T-helper 1 cell (primary cell): ENCODE measurements at places on chromosomes 6 and 20.

GRCh38 chr20:2234598-2235191 is 61.1 kb upstream of the TGM3 start:
- DNase-seq: no peak

GRCh38 chr6:157513004-157513603 is 132.1 kb downstream of the ZDHHC14 start:
- no peak for DNase-seq

DNA sequence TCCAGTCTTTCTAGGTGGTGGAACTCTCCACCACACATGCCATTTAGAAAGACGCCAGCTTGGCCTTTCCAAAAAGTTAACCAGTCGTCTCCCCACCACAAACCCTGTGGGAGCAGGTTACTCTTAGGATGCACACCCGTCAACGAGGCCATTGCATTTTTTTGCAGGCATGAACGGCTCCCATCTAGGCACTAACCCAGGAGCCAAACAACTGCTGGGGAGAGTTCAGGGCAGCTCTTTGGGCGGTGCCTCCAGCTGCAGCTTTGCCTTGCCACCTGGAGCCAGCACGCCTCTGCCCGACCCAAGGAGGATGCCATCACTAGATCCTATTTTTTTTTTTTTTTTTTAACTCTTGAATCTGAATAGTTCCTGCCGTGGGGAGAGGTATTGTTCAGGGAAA is 39.9 kb downstream of the TBC1D7 start:
- DNase-seq: no peak

DNA sequence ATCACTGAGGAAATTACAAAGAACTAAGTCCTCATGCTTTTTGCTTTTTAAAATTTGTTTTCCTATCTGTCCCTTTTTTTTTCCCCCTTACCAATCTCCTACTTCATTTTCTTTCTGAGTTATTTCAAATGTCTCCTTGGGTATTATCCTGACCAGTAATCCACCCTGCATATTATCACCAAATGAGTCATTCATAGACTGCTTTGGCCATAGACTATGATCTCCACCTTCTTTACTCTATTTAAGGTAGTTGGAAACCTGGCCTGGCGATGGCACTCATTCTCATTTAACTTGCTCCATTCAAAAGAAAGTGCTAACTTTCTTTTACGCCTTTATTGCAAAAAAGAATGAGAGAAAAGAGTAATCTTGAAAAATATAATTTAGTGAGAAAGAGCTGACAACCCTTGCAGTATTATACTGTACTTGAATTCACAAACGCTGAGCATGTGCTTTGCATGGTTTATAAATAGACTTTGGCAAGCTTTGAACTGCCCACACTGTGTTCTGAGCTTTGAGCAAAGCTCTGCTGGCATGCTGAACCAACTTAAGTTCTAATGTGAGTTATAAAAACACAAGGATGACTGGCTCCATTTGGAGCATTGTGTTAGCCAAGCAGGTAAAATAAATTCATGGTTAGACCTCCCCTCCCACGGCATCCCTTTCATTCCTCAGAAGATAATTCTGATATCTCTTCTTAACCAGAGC is 198.9 kb downstream of the NKAIN2 start:
- DNase-seq: no peak

- DNase-seq: no peak
These were observed 547.5 kb upstream of the ADGRB3 start for GRCh38 chr6:68087399-68088133.

DNA sequence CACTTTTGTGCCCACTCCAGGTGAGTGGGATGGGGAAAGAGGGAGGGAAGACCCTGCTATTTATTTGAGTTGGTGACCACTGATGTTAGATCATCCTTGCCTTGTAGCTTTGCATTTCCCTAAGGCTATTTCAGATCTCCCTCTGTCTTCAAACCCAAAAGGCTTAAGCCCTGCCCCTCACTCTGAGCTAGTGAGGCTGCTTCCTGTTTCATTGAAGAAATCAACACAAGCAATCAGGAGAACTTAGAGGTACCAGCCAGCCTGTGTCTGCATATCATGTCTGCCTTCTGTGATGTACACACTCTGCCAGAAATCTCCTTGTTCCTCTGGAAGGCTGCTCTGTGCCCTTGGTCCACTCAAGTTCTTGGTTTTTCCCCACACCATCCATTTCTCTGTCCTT is 135.3 kb downstream of the ARID1B start:
- no peak for DNase-seq

DNA sequence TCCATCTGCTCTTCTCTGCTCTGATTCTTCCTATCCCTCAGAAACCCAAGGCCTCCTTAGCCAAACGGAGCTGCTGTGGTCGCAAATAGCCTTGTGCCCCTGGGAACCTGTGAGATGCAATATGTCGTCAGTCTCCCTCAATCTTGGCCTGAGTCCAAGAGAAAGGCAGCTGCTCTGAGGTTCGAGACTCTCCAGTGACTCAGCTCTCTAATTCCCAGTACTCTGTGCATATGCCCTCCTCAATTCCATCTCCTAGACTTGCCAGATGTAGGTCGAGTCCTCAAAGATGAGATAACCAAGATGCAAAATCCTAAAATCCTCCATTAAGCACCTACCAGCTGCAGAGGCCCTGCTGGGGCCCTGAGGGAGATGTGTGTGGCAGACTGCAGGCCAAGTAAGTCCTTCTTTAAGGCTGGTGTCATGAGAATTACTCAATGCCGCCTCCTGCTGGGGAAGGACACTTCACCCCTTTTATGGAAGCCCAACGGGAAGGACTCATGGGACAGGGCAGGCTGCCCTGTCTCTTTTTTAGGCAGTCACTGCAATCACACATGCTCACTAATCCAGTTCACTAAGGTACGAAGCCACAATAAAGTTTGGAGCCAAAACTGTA is 28.5 kb downstream of the C6orf15 start:
- DNase-seq: peak; percentile 16

- no peak for DNase-seq
These were observed 92.6 kb downstream of the BFSP1 start for GRCh38 chr20:17438436-17439039.

GRCh38 chr20:58231683-58232082 is 3.2 kb upstream of the ANKRD60 start:
- DNase-seq: no peak

- no peak for DNase-seq
These were observed 93.1 kb upstream of the SOX4 start for GRCh38 chr6:21500314-21501020.

- no peak for DNase-seq
These were observed 44.9 kb upstream of the MDFI start for GRCh38 chr6:41593406-41593805.

DNA sequence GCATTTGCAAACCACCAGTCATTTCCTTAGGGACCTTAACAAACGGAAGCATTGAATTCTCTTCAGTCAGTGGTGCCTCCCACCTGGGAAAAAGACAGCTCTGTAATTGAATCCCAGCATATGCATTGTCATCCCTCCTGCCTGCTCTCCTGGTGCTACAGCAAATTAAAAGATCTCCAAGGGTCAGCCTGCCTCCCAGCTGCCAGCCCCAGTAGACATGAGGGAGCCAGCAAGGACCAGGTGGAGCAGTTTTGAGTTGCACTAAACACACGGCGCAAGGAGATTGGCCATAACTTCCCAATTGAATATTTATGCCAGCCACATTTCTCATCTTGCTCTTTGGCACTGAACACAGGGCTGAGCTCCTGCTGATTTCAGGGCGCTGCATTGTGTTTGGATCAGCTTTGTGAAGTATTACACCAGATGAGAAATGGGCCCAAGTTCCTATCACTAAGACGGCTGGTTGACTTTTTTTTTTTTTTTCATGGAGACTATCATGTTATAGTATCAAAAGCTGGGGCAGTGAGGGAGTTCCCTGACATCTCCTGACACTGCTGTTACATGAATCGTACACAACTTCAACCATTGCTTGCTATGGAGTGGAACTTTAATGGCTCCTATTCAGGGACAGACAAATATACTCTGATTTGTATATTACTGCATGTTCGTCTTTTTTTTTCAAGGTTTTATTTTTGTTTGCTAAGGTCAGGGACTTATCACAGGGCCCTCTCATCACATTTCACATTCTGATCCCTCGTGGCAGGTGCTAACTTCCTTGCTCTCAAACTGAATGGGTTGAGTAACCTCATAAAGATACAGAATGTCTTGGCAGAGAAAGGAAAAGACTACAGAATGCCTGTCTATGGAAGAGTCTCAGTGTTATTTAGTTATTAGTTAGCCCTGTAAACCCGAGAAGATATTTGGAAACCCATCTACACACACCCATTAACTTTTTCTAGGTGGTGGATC is 191.1 kb downstream of the EYA4 start:
- DNase-seq: no peak

DNA sequence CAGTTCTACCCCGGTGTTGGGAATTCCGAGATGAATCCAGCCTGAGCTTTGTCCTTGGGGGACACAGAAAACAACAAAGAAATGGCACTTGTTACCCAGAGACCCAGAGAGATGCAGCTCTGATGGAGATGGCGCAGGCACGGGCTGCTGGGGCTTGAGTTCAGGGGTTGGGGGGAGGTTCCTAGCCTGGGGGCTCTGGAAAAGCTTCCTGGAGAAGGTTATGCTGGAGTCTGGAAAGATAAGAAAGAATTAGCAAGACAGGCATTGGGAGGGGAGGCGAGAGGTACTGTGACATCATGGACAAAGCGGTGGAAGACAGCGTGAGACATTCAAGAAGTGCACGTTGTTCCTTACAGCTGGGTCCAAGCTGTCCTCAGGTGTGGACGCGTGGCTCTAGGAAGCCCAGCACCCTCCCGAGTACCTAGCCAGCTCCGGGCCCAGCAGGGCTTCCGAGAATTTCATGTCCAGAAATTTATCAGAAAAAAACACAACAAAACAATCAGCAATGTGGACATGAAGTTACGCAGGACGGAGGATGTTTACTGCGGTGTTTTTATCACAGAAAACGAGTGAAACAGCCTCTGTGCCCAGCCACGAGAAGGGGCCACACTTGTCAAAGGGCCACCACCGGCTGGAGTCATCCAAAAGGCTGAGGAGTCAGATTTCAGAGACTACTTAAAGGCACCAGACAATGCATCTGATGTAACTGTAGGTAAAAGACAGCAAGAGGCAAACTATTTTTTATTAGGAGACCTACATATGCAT is 39.5 kb downstream of the C20orf203 start:
- DNase-seq: no peak

GRCh38 chr6:105445481-105445880 is 42.6 kb upstream of the PREP start:
- no peak for DNase-seq

DNA sequence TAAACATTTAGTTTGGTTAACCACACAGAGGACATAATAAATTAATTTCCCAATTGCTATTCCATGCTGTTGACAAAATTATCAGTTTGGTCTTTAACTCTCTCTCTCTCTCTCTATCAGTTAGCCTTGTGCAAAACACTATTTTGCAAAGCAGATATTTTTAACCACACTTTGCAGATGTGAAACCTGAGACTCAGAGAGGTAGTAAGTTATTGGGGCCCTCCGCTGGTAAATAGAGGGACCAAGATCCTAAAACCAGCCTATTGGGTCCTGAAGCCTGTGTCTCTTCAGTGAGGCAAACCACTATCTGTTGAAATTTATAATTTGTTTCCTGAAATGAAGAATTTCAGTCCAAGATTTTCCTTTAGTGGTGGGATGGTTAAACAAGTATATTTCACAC is 231.0 kb downstream of the SOD2 start:
- DNase-seq: no peak

GRCh38 chr20:40019510-40019909 is 669.5 kb downstream of the MAFB start:
- DNase-seq: no peak

DNA sequence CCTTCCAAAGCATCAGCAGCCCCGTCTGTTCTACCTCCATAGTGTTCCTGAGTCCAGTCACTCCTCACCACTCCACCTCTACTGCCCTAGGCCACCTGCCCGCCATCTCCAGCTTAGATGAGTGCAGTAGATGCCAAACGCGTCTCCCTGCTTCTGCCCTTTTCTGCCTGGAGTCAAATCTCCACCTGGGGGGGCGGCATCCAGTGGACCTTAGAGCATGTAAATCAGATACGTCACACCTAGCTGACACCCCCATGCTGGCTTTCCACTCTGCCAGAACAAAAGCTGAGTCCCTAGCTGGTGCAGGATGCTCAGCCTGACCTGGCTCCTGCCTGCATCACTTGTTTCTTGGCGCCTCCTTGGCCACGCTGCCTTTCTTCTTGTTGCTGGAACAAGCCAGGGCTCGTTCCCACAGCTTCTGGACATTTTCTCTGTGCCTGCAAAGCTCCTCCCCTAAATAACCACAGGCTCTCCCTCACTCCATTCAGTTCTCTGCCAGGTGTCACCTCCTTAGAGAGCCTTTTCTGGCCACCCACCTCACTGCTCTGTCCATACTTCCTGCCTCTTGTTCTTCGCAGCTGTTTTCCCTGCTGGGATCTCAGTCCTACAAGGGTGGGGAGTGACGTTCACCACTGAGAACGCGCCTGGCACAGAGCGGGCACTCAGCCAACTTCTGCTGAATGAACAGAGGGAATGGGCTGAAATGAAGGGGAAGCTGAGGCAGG is 5.8 kb downstream of the DDR1 start:
- DNase-seq: no peak

DNA sequence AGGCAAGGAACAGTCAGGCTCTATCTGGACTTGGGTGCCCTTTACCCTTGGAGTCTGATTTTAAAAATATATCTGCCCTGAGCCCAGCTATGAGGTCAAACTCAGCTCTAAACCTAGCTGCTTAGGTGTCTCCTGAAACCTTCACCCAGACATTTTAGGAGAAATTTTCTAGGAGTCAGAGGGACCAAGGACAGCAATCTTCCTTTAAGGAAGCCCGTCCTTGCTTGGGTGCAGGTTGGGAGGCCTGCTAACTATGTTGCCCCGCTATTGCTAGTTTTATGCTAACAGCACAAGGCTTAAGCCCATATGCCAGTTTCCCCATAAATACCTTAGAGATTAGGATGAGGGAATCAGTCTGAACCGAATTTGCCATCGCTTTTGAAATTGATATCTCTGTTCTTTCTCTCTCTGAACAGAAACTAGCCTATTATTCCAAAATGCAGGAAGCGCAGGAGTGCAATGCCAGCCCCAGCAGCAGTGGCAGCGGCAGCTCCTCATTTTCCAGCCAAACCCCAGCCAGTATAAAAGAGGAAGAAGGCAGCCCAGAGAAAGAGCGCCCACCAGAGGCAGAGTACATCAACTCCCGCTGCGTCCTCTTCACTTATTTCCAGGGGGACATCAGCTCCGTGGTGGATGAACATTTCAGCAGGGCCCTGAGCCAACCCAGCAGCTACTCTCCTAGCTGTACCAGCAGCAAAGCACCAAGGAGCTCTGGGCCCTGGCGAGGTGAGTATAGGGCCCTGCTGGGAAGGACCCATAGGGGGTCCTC is 2.6 kb downstream of the VGLL2 start:
- DNase-seq: no peak

- DNase-seq: no peak
These were observed 100.2 kb downstream of the TRMT11 start for GRCh38 chr6:126086560-126086959.
